ENCODE measurements at places on chromosomes 3 and 15. TPM values are rescaled to one million over a fixed set of nuclear protein-coding genes. Genes with fewer than 3 reads are reported as not detected.

UPK1B gene
- total RNA-seq = 0.30 TPM

BTLA gene
- total RNA-seq = not detected

ZBBX gene
- total RNA-seq = 1.5 TPM

SLC12A1 gene
- not detected for total RNA-seq

ABI3BP gene
- total RNA-seq = 50.0 TPM

CFAP20DC gene
- total RNA-seq = not detected

HGD gene
- total RNA-seq = not detected

WDR72 gene
- total RNA-seq = 0.15 TPM

ACP3 gene
- total RNA-seq = 5.6 TPM

GRAMD1C gene
- 3.5 TPM for total RNA-seq

FOXB1 gene
- total RNA-seq = not detected

ITIH3 gene
- 0.48 TPM for total RNA-seq

CGNL1 gene
- total RNA-seq = 74.4 TPM

TTLL13 gene
- total RNA-seq = not detected

LYZL4 gene
- not detected for total RNA-seq

IGSF11 gene
- not detected for total RNA-seq

SMARCC1 gene
- total RNA-seq = 59.0 TPM

RLBP1 gene
- not detected for total RNA-seq

UBXN7 gene
- 6.5 TPM for total RNA-seq

RBM15B gene
- 29.2 TPM for total RNA-seq

ZNF710 gene
- 5.9 TPM for total RNA-seq

GOLGA6A gene
- total RNA-seq = 0.58 TPM

SLC33A1 gene
- total RNA-seq = 39.1 TPM

SPSB4 gene
- total RNA-seq = not detected

SLC28A2 gene
- total RNA-seq = not detected

CCDC66 gene
- total RNA-seq = 61.3 TPM

SCN11A gene
- not detected for total RNA-seq

PATL2 gene
- 2.0 TPM for total RNA-seq

IL5RA gene
- total RNA-seq = 3.6 TPM

VIPR1 gene
- total RNA-seq = 0.26 TPM

ACOX2 gene
- total RNA-seq = 10.3 TPM

TRH gene
- total RNA-seq = not detected

ATP13A4 gene
- total RNA-seq = 0.88 TPM

PPARG gene
- 8.5 TPM for total RNA-seq

C3orf20 gene
- 0.07 TPM for total RNA-seq

CORO2B gene
- 1.3 TPM for total RNA-seq

SLC25A26 gene
- 10.6 TPM for total RNA-seq

CHST13 gene
- not detected for total RNA-seq

DNAH12 gene
- total RNA-seq = 0.77 TPM

MAGI1 gene
- total RNA-seq = 37.4 TPM

HIGD2B gene
- total RNA-seq = not detected

ACKR4 gene
- total RNA-seq = 4.7 TPM

DZIP1L gene
- total RNA-seq = 58.5 TPM

All from uterus (tissue), 4 donors.